CD4-positive, alpha-beta T cell (primary cell): ENCODE measurements at places on chromosomes 3 and 15. TPM values are rescaled to one million over a fixed set of nuclear protein-coding genes. Genes with fewer than 3 reads are reported as not detected.

DNA sequence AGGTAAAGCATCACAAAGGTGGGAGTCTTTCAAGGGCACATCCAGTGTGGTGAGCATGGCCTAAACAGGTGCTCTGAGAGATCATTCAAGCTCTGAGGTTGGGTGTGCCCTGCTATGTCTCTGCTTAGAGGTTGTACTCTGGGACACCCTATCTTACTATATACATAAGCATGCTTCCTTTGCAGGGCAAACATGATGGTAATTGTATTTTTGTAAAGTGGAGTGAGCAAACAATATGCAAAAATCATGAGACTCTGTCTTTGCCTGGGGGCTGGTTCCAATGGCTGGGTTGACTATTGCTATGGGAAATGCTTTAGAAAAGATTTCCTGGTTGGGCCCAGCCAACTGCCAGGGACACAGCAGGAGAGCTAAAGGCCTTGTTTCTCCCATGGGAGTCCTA, 315.1 kb upstream of the TLE3 start:
- no peak for DNase-seq

- no peak for DNase-seq
Measured at GRCh38 chr3:143482106-143483088, 362.8 kb downstream of the CHST2 start.

Gene CGNL1
- total RNA-seq = not detected

Gene TGM5
- total RNA-seq = not detected

DNA sequence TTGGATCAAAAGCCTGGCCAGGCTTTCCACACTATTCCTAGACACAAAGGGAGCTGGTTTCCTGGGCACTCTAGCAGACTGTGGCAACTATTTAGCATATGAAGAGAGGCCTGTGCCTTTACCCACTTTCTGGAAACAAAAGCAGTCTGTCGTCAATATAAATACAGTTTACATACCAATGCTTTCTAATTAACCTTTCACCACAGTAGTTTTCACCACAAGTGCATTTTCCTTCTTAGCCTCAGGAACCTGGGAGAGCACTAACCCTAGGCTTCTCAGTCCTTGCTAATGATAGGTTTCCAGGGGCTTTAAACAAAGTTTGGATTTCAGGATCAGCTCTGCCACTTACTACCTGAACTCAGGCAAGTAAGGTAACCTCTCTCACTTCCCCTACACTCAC, 499.1 kb downstream of the MAGI1 start:
- DNase-seq = no peak

Gene CTXN2
- not detected for total RNA-seq

DNA sequence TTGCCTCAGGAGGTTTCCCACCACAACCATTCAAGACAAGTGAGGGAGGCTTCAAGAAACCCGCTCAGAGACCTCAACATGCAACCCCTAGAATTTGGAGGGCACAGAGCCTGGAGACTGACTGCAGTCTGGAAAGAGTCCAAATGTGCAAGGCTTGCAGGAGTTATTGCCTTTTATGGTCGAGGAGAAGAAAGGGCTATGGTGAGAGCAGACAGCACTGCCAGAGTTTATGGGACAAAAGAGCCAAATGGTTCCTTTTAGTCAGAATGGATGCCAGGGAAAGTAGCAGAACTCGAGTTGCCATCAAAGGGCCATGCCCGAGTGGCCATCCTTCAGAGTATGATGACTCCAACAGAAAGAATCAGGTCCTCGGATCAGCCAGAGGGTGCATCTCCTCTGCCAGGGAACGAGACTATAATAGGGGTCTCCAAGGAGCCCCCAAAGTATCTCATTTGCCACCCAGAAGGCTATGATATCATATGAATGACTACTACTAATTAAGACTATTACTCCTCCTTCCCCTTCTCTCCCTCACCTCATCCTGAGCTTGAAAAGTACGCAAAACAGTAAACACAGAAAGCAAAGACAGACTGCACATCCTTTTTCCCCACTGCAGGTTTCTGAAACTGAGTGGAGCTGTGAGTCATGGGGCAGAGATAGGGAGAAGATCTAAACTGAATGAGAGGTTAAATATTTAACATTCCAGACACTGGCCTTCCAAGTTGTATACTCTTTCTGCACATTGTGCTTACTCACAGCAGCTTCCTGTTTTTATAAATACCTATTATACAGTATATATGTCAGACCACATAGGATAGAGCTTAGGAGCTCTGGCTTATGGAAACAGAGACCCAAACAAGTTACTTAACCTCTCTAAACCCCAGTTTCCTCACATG, 33.9 kb upstream of the TMCO5A start:
- no peak for DNase-seq

Gene SH2D7
- not detected for total RNA-seq

- no peak for DNase-seq
Measured at GRCh38 chr3:41674449-41674848, 287.5 kb downstream of the ULK4 start.

DNA sequence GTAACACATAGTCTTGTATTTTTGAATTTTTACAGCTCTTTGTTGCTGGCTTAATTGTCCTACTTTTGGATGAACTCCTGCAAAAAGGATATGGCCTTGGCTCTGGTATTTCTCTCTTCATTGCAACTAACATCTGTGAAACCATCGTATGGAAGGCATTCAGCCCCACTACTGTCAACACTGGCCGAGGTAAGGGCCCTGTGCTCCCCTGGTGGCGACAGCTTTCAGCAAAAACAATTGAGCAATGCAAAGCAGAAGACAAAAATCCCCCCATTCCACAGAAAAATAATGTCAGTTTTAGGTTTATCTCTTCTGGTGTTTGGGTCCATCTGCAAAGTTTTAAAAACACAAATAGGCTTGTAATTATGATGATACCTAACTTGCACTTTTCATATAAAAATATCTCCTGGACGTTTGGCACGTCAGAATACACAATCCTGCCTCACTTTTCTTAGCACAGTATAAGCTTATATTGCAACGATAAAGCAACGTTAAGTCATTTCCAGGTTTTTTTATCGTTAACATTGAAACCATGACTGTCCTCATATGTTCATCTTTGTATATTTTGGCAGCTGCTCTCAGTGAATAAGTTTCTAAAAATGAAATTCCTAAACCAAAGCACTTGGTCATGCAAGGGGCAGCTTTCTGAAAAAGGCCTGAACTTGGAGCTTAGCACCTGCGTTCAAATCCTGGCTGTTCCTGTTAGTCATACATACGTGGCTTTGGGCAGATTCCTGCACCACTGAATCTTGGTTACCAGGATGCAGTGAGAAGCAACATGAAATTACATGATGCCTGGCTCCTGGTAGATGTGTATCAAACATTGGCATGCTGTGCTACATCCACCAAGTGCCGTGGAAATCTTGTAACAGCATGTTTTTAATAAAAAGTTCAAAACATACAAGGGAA, 8.5 kb downstream of the SEC61A1 start:
- no peak for DNase-seq

Gene XXYLT1
- total RNA-seq = 3.7 TPM

DNA sequence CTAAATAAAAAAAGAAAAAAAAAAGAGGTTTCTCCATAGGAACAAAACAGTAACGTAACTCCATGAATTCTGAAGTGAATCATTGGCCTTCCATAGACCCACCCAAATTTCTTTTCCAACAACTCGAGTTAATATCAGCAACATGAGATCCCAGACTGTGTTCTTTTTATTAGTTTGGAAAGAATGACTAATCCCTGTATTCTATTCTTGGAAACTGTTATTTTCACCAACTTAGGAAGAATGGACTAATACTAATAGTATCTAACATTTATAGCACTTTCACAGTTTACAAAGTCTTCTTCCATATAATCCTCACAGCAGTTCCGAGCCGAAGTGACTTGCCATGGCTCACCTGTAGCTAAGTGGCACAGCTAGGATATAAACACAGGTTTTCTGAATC, 72.7 kb upstream of the SLC4A7 start:
- no peak for DNase-seq

Gene GPR87
- total RNA-seq = not detected

DNA sequence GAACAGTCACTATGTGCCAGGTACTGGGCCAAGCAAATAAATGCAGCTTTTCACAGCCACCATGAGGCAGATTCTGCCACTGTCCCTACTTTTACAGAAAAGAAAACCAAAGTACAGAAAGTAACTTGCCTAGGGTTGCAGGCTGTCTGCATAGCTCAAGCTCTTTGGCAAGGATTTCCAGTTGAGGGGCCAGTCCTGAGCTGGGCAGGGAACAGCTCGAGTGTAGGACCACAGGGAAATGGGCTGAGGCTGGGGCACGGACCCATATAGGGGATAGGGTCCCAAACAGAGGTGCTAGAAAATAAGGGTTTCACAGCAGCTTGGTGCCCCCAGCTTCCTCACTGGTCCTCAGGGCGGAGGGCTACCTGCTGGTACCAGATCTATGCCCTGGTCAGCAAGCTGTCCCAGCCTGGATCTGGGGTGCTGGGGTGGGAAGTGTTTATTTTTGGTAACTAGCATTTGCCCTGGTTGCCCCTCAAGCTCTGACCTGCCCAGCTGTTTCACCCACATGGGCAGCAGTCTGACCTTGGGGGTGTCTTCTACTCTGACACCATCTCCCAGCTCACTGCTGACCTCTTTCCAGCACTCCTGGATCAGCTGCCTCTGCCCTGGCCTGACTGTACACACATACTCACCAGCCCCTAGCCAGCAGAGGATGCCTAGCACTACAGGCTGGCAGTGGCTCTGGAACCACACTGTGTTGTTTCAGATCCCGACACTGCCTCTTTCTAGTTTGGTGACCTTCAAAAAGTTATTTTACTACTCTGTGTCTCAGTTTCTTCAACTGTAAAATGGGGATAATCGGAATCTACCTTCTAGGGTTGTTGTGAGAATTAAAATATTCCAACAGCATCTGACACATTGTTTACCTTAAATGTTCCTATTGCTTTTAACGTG, 16.2 kb downstream of the MRAS start:
- DNase-seq = no peak

Gene ACKR2
- total RNA-seq = 0.42 TPM

GRCh38 chr3:45207446-45207845, 18.6 kb downstream of the TMEM158 start:
- DNase-seq = no peak

DNA sequence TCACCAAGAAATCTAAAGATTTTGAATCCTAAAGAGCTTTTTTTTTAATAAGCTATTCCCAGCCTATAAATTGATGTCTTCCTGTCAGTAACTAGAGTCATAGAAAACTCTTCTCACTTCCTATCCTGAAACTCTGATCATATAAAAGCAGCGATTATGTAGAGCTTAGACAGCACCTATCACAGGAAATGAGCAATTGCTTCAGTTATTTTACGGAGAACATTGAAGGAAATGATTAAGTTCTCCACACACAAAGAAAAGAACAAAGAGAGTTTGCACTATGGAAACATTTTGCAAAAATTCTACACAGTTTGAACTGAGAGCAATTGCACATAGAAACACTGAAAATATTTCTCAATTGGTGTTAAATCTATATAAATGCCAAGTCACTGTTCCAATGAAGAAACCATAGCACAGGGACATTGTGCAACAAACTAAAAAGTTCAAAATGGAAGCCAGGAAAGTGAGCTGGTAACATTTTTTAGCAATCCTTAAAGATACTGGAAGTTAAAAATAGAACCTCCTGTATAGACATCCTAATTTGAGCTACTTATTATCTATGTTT, 291.5 kb upstream of the ARHGEF26 start:
- DNase-seq = no peak

- no peak for DNase-seq
Measured at GRCh38 chr3:185161761-185162160, 8.9 kb upstream of the C3orf70 start.

Gene PYGO1
- total RNA-seq = not detected

Gene CP
- not detected for total RNA-seq

DNA sequence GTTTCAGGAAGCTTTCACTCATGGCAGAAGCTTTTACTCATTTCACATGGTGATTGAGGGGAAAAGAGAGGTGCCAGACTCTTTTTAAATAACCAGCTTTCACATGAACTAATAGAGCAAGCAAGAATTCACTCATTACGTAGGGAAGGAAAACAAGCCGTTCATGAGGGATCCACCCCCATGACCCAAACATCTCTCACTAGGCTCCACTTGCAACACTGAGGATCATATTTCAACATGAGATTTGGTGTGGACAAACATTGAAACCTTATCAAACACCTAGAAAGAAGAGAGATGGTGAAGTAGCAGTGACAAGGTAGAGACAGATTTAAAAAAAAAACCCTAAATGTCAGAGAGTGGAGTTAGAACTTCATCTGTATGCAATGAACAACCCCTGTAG, 408.6 kb upstream of the PDZRN3 start:
- DNase-seq = no peak

- no peak for DNase-seq
Measured at GRCh38 chr15:64503197-64503596, 42.8 kb downstream of the ZNF609 start.

DNA sequence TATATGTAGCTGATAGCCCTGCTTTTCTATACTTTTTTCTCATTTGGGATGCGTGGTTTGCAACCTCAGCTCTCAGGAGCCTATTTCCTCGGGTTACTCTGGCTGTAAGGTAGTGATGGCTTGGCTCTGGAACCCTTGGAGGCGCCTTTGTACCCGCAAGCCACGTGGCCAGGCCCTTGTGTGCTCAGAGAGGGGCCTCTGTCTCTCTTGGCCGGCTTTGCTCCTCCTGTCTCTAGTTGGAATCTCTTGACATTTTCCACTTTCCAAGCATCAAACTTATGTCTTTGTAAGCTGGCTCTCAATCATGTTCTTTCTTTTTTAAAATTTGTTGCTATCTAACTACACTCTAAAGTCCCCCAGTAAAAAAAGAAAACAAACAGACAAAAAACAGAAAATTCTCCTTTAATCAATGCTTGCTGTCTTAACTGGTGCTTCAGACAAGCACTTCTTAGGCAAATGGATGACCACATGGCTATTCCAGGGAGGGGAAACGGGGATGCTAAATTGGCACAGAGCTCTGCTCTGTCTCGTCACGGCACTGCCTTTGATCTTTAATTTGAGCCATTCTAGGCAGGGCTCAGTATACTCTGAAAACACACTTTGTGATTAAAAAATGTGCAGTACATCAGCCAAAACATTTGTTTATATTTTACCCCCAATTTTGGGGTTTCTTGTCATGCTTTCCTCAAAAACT, 180.4 kb upstream of the NR2E3 start:
- no peak for DNase-seq

Gene CRYGS
- 2.3 TPM for total RNA-seq

Gene GOLGA6L9
- total RNA-seq = 2.0 TPM

Gene GSK3B
- total RNA-seq = 27.9 TPM

GRCh38 chr15:67106764-67107013, 41.3 kb downstream of the SMAD3 start:
- no peak for DNase-seq

DNA sequence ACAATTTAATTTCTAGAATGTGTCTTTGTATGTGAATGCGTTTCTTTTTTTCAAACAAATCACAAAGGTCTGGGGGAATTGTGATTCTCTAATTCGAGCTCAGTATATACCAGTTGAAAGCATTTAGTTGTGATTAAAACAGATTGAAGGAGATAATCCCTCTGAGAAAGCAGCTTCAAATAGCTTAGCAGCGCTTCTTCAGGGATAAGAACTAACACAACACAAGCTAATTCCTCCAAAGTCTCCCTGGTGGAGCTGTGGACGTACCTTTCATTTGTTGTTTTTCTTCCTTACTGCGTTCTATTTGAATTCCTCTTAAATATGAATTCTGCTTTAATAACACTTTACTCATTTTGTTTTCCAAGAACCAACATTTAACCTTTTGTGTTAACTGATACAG, 286.7 kb downstream of the ROBO2 start:
- no peak for DNase-seq
